ENCODE measurements at places on chromosomes 12 and 14.

- no peak for DNase-seq
Measured at GRCh38 chr14:95544588-95544987, 9.7 kb downstream of the GLRX5 start.

- no peak for DNase-seq
Measured at GRCh38 chr14:91946622-91947474, 646 bp downstream of the FBLN5 start.

GRCh38 chr14:24990050-24990449 lies 59.9 kb downstream of the STXBP6 start:
- no peak for DNase-seq

DNA sequence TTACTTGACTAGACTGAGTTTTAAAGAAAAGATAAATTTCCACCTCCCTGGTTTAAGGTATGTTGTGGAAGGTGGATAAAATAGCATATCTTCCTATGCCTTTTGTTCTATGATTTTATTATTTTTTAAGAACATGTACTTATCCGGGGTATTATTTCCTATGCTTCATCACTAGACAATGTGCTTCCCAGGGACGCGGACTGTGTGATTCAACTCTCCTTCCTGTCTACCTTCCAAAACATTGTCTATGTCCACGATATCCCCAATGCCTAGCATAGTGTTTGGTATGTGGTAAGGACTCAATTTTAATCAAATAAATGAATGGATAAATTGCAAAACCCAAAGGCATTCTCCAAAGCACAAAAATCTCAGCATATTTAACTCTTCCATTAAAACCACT lies 8.3 kb upstream of the CCND2 start:
- no peak for DNase-seq

- no peak for DNase-seq
Measured at GRCh38 chr12:16130343-16130742, 147.1 kb downstream of the SLC15A5 start.

DNA sequence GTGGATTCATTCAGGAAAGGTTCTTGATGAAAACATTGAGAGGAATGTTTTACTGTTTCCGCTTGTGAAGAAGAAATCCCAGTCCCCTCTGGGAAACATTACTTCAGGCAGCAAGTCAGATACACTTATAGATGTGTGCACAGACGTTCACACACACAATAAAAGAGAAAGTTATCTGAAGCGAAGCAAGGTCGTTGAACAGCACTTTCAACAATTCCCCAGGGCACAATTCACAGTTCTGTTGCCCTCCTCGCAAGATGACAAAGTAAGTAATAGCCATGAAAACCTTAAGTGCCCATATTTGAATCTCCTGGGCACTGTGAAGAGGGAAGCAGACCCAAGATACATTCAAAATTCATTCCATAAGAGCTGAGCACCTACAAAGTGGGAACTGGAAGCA lies 156.6 kb upstream of the CAND1 start:
- no peak for DNase-seq

DNA sequence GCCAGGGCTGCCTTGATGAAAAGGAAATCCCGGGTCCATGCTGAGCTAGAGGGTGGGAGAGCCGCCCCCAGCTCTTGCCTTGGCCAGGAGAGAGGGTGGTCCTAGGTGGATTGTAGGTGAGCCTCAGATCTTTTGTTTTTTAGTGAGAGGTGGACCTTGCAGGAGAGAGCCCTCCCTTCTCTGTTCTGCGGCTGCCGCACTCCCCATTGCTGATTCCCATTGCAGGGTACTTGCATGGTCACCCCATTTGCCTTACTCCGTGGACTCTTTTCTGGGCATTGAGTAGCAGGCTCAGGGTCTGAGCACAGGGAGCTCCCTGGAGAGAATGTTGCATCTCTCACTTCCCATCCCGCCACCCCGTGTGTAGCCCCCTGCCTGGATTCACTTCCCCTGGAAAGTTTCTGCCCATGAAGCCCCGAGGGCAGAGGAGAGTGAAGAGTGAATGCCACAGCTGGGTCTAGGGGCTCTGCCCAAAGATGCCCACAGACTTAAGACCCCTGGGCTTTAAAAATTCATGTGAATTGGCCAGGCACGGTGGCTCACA lies 10.2 kb downstream of the VASH1 start:
- no peak for DNase-seq

GRCh38 chr12:116153113-116153512 lies 124.4 kb downstream of the MED13L start:
- DNase-seq = no peak

DNA sequence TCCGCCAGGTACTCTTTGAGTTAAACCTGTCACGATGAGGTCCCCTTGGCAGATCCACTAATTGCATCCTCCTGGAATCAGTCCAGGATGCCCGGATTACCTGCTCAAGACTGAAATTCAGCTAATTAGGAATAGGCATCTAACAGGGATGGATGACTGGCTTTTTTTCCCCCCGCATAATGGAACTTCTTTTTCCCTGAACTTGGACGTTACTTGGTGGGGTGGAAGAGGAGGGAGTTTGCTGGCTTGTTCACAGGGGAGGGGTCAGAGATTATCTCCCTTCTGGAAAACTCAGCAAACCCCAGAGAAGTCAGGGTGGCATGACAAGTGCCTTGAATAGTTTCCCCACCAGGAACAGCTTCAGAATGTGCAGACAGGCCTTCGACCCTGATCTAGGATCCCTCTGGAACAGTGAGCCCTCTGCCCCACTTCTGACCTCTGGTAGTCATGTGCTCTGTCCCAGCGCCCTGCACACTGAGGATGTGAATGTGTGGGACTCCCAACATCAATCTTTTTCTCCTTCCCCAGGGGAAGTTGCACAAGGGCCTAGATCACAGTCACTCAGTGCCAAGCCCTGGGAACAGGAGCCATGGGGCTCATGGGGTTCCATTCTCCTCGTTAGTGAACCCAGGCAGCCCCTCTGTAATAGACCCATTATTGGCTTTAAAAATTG lies 142.5 kb downstream of the SMOC1 start:
- DNase-seq = no peak

DNA sequence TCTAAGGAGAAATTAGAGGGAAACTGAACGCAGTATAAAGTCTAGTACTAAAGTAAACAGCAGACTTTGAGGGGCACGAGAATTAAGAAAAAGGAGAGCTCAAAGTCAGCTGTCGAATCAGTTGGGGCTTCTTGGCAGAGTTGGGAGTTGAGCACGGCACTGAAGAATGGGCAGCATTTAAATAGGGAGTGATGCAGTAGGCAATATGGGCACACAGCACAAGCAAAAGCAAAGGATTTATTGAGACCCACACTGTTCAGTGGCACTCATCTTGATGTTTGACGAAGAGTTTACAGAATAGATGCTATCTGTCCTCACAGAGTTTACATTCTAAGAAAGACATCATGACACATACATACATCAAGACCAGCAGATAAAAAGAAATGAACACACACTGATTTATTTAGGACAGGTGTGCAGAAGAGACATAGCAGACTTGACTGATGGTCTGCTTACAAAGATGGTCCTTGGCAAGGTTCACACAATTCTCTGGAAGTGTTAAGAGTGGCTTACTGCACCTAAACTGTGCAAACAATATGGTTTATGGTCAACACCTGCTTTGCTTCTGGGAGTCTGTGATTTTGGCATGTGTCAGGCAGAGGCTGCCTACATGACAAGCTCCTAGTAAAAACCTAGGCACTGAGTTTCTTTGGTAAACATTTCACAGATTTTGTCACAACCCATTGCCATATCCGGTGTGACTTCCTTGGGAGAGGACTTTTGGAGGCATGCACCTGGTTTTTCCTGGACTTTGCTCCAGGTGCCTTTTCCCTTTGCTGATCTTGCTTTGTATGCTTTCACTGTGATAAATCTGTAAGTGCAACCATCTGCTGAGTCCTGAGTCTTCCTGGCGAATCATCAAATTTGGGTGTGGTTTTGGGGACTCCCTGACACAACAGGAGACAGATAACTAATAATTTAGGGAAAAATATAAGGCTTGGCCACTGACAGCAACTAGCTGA lies 26.3 kb downstream of the ALKBH1 start:
- DNase-seq = no peak

DNA sequence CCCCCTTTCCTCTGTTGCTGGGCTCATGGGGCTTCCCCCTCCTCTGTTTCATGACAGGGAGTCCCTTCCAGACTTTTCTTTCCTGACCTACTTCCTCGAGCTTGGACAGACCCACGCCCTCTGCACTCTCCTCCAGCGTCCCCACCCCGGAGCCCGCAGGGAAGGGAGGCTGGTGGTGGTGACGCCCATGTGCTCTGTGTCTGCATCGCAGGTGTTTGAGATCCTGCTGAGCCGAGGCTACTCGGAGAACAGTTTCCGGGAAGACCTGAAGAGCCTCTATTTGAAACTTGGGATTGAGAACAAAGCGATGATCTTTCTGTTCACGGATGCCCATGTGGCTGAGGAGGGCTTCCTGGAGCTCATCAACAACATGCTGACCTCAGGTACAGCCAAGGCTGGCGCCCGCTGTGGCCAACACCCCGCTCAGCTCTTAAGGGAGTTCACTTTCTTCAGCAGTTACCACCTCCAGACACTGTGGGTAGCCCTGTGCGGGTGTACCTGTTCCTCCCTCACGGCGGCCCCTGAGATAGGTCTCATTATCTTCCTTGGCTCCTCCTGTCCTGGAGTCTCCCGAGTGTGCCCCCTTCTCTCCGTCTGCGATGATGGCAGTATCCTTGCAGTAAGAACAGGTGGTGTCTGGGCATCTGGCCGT lies 85.6 kb downstream of the CCDC92 start:
- no peak for DNase-seq

DNA sequence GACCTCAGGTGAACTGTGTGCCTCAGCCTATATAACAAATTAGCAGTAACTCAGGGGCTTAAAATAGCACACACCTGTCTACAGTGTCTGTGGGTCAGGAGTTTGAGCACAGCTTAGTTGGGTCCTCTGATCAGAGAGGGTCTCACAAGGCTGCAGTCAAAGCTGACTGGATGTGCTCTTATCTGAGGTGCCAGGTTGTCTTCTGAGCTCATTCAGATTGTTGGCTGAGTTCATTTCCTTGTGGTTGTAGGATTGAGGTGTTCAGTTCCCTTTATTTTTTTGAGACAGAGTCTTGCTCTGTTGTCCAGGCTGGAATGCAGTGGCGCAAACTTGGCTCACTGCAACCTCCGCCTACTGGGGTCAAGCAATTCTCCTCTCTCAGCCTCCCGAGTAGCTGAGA lies 164.7 kb downstream of the ADCK1 start:
- DNase-seq = no peak

DNA sequence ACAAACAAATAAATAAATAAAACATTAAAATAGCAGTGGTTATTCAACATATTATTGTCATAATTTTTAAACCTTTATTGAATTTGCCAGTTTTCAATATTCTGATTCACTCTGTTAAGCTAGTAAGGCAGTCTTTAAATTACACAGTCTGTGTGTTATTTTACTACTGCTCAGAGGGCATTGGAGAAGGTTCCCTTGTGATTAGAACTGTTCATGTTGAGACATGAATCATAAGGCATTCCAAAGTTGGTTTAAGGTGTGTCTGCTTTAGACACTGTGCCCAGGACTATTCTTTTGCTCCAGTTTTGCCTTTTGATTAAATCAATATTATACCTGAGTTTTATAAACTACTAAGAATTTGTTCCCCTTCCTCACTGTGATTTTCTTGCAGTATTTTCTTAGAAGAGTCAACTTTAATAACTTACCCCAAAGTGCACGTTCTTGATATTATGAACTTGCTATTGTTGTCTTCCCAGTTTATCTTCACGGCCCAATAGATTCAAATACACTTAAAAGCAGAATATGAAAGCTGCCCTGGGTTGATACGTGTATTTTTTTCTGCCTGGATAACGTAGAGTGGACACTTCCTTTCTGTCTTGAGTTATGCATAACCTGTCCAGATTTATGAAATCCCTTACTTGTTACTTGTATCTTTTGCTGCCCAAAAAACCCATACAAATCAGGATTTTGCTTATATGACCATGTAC lies 105.3 kb upstream of the BCAT1 start:
- no peak for DNase-seq

- no peak for DNase-seq
Measured at GRCh38 chr12:46407361-46407760, 34.8 kb upstream of the SLC38A2 start.

GRCh38 chr14:66507181-66507721 lies 696 bp upstream of the GPHN start:
- peak; percentile 3 for DNase-seq

DNA sequence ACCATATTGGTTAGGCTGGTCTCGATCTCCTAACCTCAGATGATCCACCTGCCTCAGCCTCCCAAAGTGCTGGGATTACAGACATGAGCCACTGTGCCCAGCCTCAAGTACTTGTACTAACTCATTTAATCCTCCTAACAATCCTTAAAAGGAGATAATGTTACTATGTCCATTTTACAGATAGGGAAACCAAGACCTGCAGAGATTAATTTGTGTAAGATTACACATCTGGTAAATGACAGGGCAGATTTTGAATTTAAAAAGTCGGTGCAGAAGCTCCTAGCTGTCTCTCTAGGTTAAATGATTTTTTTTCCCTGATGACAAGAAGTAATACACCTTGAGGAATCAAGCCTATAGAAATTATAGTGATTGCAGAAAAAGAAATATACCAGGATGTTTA lies 13.7 kb upstream of the HECTD1 start:
- no peak for DNase-seq

DNA sequence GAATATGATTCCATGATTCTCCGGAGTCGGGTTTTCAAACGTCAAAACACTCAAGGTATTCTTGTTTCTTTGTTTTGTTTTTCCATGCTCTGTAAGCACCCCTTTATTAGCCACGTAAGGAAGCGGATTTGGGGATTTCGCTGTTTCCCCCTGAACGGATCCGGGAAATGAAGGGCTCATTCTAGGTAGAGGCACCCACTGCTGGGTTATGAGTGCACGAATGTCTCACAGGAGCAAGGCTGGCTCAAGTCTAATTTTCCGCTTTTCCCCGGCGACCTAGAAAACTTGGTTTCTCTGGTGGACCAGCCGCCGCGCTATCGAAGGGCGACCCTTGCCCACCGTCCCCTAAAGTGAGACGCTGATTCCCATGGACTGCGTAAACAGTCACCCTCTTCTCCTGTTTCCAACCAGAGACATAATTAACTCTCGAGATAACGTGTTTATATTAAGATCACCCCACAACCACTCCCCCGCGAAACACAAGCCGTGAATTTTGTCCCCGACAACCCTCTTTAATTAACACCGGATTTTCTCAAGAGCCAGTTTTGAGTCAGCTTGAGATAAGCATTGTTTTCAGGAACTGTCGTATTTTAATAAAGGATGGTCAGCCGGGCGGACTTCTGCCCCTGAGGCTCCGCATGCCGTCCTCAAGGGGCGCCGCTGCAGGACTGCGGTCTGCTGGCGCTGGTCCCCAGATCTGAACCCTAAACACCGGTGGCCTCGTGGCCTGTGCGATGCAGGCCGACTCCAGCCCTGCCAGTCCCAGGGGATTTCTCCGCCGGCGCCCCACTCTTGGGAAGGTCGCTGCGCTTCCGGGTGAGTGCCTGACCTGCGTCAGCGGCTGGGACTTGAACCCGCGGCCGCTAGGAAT lies 515 bp upstream of the ABCC9 start:
- no peak for DNase-seq

DNA sequence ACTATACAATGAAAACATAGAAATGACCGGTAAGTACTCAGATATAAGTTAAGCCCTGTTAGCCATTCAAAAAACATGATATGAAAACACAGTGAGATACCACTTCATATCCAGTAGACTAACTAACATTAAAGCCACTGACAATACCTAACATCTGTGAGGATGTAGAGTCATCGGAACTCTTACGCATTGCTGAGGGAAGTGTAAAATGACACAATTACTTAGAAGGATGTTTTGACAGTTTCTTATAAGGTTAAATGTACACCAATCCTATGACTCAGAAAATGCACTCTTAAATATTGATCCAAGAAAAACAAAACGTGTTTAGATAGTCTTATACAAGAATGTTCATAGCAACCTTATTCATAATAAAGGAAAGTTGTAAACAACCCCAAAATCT lies 782.9 kb downstream of the BCL11B start:
- no peak for DNase-seq

- no peak for DNase-seq
Measured at GRCh38 chr12:49794021-49794420, 34.2 kb downstream of the NCKAP5L start.

Measured in activated CD4-positive, alpha-beta T cell treated with anti-CD3 and anti-CD28 coated beads, Interleukin-2, amount 50 U/mL, for 24 hours (primary cell).